ENCODE measurements at places on chromosomes 6 and 20. TPM values are rescaled to one million over a fixed set of nuclear protein-coding genes. Genes with fewer than 3 reads are reported as not detected.

Gene CST5
- not detected for total RNA-seq

Gene GLP1R
- not detected for total RNA-seq

Gene MYMX
- total RNA-seq: 0.60 TPM

Gene ZNF831
- not detected for total RNA-seq

Gene MLN
- not detected for total RNA-seq
